Occipital lobe (tissue), 3 donors: ENCODE measurements at places on chromosomes 4 and X.

- DNase-seq, result no peak
These were observed 28.9 kb upstream of the MTMR1 start for GRCh38 chrX:150664290-150664689.

- no peak for DNase-seq
These were observed 13.9 kb downstream of the WDR1 start for GRCh38 chr4:10102474-10103332.

DNA sequence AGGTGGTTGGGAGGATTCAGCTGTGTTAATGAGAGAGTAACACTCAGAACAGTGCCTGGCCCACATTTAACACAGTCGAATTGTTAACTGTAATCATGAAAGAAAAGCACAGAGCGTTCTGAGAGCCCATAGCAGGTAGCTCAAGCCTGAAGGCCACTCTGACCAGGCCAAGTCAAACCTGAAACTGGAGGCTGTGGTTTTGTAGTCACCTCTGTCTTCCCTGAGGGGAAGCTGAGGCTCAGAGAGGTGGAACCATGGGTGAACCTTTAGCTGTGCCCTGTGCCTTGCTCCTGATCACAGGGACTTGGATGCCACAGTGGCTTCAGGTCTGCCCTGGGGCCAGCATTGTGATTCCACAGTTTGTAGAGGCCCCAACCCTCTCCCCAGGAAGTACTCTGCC is 16.6 kb upstream of the UBA1 start:
- DNase-seq, result no peak

DNA sequence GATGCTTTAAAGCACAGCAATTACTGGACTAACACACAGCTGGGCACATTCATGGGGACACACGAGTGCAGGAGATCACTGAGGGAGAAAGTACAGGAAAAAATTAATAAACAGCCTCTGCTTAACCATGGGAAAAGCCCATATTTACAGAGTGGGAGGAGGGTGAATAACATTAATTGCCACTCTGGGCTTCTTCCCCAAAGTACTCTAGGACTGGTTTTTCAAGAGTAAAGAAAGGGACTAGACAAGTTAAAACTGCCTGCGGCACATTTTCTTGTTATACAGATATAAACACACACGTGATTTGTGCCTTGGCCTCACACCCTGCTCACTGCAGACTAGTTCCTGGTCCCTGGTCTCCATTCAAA is 179.7 kb upstream of the TET2 start:
- no peak for DNase-seq

- DNase-seq, result no peak
These were observed 56.7 kb downstream of the DOCK11 start for GRCh38 chrX:118552121-118552900.

GRCh38 chrX:23803931-23804381 is 21.0 kb downstream of the SAT1 start:
- DNase-seq, result no peak

DNA sequence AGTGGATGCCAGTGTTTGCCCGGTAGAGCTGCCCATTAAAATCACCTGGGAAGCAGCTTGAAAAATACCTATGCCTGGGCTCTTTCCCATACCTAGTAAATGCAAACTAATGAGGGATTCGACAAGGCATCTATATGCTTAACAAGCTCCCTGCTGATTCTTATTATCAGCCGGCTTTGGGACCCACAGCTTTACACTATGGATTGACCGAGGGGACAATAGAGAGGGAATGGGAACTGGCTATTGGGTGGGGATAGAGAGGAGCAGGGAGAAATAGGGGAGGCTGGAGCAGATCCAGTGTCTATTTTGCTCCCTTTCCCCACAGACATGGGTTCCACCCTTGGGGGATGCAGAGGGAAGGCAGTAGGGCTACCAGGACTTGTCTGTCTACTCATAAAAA is 103.1 kb upstream of the TEX13D start:
- DNase-seq, result no peak

- DNase-seq, result no peak
These were observed 409.8 kb upstream of the GALNT7 start for GRCh38 chr4:172758586-172759340.

DNA sequence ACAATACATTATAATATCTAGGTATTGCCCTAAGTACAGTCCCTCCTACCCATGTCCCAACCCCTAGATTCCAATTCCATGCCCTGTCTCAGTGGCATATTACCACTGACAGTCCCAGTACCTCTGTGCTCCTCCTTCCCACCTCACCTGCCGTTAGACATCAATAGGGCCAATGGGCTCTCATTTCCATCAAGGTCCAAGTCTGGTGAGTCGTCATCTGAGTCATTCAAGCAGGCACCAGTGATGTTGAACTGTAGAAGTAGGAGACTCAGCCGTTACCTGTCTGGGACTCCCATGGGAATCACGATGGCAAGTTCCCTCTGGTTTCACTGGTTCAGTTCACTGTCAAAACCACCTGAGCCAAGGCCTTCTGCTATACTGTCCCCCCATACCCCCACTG is 51.7 kb downstream of the PHF8 start:
- DNase-seq, result no peak

- no peak for DNase-seq
These were observed 1.7 kb downstream of the PDGFRA start for GRCh38 chr4:54230484-54231418.

- DNase-seq, result no peak
These were observed 15.5 kb downstream of the PFKFB1 start for GRCh38 chrX:54978448-54978847.

- peak; percentile 80 for DNase-seq
These were observed 140.6 kb downstream of the GPM6A start for GRCh38 chr4:175671491-175671934.

DNA sequence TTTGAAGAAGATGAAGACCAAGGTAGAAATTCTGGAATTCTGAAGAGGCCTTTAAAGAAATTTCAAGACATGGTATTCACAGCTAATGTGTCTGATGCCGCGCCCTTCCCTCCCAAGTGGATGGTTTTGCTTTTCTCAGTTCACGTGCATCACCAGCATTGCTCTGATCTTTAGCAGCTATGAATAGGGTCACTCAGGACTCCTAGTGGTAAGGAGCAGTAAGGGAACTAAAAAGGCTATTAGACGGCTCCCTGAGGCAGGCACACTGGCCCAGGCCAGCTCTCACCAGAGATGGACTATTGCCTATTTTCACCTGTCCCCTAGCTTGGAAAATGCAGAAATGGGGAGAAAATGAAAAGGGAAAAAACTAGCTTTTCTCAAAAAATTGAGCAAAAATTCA is 447.5 kb upstream of the RASGEF1B start:
- DNase-seq, result no peak

GRCh38 chrX:152733261-152733975 is at the start of the genes CSAG1 and MAGEA12:
CSAG1 (minus strand) TSS chrX:152733721; CDS start chrX:152732460, 1,261 bp downstream.
MAGEA12 (plus strand) TSS chrX:152733757; CDS start chrX:152736162, 2,405 bp downstream.
- DNase-seq, result no peak

- DNase-seq, result no peak
These were observed 8.4 kb downstream of the PNMA6E start for GRCh38 chrX:153392642-153393321.

DNA sequence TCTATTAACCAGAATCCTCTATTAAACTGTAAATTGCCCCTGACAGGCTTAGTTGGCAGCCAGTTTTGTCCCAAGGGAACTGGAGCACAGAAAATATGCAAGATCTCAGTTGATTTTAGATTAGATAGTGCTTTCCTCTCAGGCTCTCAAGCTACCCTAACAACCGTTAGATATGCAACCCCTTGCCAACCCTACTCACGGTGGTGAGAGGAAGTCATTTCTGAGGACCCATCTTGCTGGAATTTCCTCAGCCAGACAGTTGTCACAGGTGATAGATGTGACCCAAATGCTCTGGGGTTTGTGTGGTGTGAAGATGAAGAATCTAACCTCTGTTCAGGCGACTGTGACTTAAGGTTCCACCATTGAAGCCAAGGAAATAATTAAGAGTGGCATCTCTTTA is 447.1 kb downstream of the MID1IP1 start:
- DNase-seq, result no peak

- no peak for DNase-seq
These were observed 196.8 kb upstream of the FSTL5 start for GRCh38 chr4:162360369-162361149.

- no peak for DNase-seq
These were observed 5.5 kb upstream of the MXD4 start for GRCh38 chr4:2267320-2267811.

- no peak for DNase-seq
These were observed 431.3 kb downstream of the KCNIP4 start for GRCh38 chr4:21517126-21517859.

- DNase-seq, result no peak
These were observed 1.0 kb upstream of the BLOC1S4 start for GRCh38 chr4:6714954-6715353.

DNA sequence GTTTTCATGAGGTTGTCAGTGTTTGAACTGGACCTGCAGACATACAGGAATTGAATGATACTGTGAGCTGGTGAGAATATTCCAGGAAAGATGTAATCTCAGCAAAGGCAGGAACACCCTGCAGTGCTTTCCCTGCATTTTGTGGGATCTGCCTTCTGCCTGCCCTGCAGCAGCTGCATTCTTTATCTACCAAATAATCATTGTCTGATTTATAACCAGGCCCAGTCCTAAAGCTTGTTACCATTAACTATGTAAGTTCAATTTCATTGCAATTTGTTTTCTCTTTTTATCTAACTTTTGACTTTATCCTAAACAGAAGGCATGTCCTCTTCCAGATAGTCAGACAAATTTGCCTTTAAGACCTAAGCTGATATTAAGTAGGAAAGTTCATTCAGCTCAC is 99.8 kb upstream of the NOCT start:
- DNase-seq, result no peak

DNA sequence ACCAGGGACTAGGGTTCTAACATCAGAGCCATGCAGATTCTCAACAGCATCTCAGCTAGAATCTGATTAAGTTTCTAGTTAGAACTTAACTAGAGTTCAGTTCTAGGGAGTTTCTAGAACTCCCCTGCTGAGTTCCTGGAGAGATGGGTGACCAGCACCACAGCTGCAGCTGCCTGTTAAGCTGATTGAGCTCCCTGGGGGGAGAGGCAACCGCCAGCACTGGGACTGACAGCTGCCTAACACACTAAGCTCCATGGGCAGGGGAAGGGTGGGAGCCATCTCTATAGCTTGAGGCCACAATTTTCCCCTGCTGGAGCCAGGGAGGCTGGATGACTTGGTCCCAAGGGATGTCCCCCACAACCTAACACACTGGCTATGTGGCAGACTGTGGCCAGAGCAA is 84.2 kb downstream of the CHIC1 start:
- no peak for DNase-seq

DNA sequence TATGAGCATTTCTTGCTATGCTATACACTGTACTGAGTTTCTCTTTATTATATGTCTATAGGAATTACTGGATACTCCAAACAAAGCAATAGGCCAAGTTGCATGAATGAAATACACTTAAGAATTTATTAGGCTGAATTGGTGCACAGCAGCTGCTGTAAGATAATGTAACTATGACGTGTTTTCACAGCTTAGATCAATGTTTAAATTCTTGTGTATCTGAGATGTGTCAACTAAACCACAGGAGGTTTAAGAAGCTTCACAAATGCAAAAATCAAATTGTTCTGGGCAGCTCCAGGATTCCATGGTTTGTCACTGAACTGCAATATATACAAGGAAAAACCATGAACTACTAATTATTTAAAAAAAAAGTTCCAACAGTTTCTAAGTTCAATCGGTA is 156.7 kb downstream of the MAPK10 start:
- no peak for DNase-seq

DNA sequence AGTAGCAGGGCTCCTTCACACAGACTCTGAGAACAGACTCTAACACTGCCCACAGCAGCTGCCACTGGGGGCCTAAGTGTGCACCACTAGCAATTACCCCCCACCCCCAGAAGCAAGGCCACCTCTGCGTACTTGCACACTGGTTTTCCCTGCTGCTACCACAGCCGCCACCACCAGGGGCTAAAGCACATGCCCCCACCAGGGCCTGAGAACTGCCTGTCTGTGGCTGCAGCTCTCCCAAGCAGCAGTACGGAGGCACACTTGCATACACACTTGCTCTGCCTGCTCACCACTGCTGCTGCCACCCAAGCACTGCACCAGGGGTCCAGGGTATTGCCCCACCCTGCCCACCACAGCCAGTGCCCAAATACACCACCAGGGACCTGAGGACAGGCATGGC is 59.6 kb downstream of the SCML2 start:
- no peak for DNase-seq

DNA sequence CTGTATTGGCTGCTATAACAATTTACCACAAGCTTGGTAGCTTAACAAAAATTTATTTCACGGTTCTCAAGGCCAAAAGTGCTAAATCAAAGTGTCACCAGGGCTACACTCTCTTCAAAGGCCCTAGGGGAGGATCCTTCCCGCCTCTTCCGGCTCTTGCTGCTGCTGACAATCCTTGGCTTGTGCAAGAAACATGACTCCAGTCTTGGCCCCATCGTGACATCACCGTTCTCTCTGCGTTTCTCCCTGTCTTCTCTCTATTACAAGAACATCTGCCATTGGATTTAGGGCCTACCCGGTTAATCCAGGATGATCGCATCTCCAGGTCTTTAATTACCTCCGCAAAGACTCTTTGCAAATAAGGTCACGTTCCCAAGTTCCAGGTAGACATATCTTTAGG is 10.4 kb upstream of the CLCN4 start:
- no peak for DNase-seq

GRCh38 chr4:24988776-24989175 is 42.0 kb downstream of the LGI2 start:
- DNase-seq, result no peak

- DNase-seq, result no peak
These were observed 133.8 kb downstream of the LDB2 start for GRCh38 chr4:16764622-16765021.

GRCh38 chr4:142354041-142354440 is 492.1 kb downstream of the INPP4B start:
- no peak for DNase-seq

GRCh38 chr4:25767877-25768725 is 94.7 kb downstream of the SEL1L3 start:
- DNase-seq, result peak; percentile 54

GRCh38 chrX:119072744-119073143 is at the start of gene CT47C1:
CT47C1 (plus strand) TSS chrX:119072993; CDS start chrX:119073226, 233 bp downstream.
- no peak for DNase-seq

- no peak for DNase-seq
These were observed 16.2 kb upstream of the MECP2 start for GRCh38 chrX:154113729-154114128.

GRCh38 chr4:62015043-62015739 is 815.1 kb downstream of the ADGRL3 start:
- DNase-seq, result no peak

DNA sequence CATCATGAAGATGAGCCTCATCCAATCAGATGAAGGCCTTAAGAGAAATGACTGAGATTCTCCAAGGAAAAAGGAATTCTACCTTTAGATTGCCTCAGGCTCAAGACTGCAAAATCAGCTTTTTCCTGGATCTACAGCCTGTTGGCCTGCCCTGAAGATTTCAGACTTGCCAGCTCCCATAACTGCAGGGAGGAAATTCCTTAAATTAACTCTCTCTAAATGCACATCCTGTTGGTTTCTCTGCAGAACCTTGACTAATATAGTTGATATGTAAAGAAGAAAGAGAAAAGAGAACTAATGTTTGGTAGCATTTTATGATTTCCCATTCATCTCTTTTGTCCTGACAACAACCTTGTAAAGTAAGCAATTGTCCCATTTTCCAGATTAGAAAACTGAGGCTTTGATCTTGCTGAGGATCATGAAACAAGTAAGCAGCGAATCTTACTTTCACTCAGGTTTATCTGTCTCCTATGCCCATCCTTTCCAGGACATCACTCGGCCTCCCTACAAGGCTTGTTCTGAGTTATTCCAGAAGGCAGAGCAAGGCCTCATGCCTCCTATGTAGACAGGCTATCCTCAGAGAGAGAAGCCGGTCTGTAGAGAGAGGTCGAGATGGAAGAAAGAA is 115.0 kb upstream of the LDB2 start:
- DNase-seq, result no peak
